ENCODE measurements at places on chromosomes 2 and 18.

- peak; percentile 28 for DNase-seq
These were observed 125.4 kb downstream of the CTIF start for GRCh38 chr18:48663931-48664847.

DNA sequence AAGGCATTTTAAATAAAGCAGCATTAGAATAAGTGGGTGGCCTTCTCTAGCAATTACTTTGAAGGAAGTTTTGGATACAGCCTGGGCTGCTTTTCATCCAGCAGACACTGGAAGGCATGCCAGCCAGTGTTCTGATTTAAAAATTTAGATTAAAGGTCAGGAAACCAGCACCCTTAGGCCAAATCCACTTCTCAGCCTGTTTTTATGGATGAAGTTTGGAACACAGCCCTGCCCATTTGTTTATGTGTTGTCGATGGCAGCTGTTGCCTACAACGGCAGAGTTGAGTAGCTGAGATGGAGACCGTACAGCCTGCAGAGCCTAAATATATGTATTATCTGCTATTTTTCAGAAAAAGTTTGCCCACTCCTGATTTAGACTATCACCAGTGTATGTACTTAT lies 313.6 kb upstream of the ACVR2A start:
- DNase-seq = no peak

- DNase-seq = no peak
These were observed 38.9 kb downstream of the PRKRA start for GRCh38 chr2:178412047-178412446.

- DNase-seq = no peak
These were observed 7.3 kb downstream of the GATA6 start for GRCh38 chr18:22176420-22177326.

DNA sequence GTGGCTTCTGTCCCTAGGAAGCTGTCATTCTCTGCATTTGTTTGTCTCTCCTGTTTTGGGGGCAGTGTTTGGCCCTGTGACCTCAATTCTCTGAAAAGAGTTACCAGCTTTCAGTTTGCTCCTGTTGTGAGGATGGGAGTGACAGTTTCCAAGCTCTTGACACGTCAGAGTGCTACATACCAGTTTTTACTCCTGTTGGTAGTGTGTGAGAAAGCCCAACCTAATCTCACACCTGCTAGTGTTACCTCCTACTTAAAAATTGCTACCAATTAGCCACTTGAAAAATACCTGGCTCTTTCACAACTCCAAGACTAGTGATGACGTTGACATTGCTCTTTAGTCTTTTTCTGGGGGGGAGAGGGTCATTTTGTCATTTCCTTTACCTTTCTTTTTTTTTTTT lies 14.1 kb downstream of the SKA1 start:
- DNase-seq = no peak

- DNase-seq = no peak
These were observed 83.3 kb downstream of the RND3 start for GRCh38 chr2:150404147-150404546.

DNA sequence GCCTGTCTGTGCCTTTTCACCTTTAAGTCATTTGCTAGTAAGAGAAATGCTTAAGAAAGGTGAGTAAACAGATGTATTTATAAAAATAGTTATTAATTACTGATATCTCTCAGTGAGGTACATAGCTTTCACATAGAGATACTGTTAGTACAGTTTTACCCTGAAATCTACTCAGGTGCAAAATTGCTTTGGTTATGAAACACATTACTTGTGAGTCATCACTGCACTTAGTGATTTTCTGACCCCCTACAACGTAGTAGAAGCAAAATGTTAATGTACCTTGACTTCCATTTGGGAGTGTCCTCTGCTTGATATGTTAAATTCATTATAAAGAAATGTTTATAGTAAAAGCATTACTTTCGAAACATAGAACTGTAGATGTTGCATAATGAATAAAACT lies 6.5 kb downstream of the GLS start:
- DNase-seq = no peak

DNA sequence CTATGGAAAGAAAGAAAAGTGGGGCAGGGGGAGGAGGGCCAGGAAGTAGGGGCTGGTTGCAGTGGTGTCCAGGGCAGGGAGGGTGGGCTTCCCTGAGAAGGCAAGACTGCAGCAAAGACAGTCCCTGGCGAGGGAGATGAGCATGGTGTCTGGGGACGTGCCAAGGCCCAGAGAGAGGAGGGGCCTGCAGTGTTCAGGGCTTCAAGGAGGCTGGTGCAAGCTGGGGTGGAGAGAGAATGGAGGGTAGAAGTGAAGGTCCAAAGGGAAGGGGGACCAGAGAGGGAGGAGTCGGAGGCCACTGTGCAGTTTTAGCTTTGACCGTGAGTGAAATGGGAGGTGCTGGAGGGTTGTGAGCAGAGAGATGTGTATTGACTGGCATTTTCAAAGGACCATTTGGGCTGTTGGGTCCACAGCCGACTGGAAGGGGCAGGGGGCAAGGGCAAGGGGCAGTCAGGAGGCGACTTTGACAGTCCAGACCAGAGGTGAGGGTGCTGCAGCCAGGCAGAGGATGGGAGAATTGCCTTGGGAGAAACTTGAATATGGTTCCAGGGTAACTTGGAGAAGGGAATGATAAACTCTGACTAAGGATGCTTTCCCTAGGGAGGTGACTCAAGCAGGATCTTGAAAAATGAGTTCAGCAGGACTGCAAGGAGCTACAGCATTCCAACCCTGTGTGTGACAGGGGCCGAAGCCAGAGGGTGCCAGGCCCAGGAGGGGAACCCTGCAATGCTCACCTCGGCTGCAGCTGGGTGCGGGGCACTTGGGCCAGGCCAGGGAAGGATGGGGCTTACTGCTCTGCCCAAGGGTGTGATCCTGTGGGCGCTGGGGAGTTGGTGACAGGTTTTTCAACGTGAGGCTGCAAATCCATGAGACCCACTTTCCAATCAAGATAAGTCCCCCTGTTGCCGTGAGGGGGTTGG lies 177.1 kb upstream of the HAAO start:
- DNase-seq = no peak

- no peak for DNase-seq
These were observed 30.4 kb downstream of the TMEM178A start for GRCh38 chr2:39696101-39696553.

DNA sequence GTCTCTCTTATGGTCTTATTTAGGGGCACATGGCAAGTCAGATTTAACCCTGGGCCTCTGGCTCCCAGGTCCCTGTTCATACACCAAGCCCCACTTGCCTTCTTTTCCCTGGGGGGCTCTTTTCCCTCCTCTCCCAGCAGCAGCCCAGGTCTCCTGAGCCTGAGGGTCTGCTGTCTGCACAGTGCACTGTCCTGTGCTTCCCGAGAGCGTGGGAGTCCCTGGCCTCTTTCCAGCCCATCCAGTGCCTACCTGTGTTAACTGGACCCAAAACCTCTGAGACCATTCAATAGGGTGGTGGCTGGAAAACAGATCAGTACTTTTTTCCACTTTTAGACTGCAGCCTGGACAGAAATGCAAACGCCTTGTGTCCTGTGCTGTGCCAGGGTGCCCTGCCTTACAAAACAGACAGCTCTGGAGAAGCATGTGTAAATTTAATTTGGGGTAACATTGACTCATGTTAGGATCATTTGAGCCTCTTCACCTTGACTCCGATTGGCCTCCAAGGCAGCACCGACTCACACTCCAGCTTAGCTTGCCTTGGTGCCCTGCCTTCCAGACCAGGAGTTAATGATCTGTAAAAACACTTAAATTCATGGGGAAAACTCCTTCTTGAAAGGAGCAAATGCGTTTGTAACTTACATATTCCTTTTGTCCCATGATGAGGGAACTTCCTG lies 34.3 kb downstream of the TWIST2 start:
- DNase-seq = no peak

All from stimulated activated CD8-positive, alpha-beta memory T cell treated with anti-CD3 and anti-CD28 coated beads, Interleukin-7, amount 100 ng/mL, for 24 hours (primary cell).